Stomach (tissue), 19 donors: ENCODE measurements at places on chromosomes 2 and 18. TPM values are rescaled to one million over a fixed set of nuclear protein-coding genes. Genes with fewer than 3 reads are reported as not detected.

GRCh38 chr2:17309741-17310339, 208.4 kb downstream of the RAD51AP2 start:
- DNase-seq = peak; percentile 40
- no peaks in the 10 kb centered on the region for H3K4me1 ChIP-seq
- no peaks in the 10 kb centered on the region for H3K27me3 ChIP-seq
- H3K36me3 ChIP-seq = no peaks in the 10 kb centered on the region
- no peak overlapping the region for H3K27ac ChIP-seq

The NPPC gene
- polyA plus RNA-seq = 4.0 TPM

- H3K36me3 ChIP-seq = no peaks in the 10 kb centered on the region
- H3K27ac ChIP-seq = peak overlapping the region; percentile 47
- no peaks in the 10 kb centered on the region for H3K4me1 ChIP-seq
- H3K4me3 ChIP-seq = no peak overlapping the region
- peak; percentile 64 for DNase-seq
These were observed 47.0 kb upstream of the RALBP1 start for GRCh38 chr18:9428301-9428706.

GRCh38 chr2:215841175-215841816, 172.1 kb downstream of the MREG start:
- H3K27ac ChIP-seq = no peak overlapping the region
- H3K4me3 ChIP-seq = no peak overlapping the region
- H3K27me3 ChIP-seq = no peaks in the 10 kb centered on the region
- peaks cover 2% of the 10 kb centered on the region for H3K4me1 ChIP-seq
- DNase-seq = no peak

The PAIP2B gene
- polyA plus RNA-seq = 12.1 TPM

The UPP2 gene
- polyA plus RNA-seq = not detected

DNA sequence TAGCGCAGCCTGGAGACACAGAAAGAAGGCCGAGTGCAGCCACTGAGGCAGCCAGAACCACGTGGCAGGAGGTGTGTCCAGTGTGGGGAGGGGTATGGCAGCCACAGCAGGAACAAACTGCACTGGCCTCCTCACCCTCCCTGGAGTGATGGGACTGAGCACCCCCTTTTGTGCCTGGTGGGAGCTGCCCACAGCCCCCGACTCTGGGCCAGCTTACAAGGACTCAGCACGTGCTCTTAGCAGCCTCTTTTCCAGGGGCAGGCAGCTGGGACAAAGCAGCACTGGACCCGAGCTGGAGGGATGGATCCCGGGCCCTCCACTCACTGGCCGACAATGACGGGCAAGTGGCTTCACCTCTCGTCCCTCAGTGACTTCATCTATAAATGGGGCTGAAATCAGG, 5.2 kb upstream of the KLF11 start:
- no peaks in the 10 kb centered on the region for H3K36me3 ChIP-seq
- H3K27me3 ChIP-seq = no peaks in the 10 kb centered on the region
- no peak for DNase-seq
- H3K4me3 ChIP-seq = no peak overlapping the region
- H3K4me1 ChIP-seq = peaks cover 82% of the 10 kb centered on the region
- peak overlapping the region; percentile 6 for H3K27ac ChIP-seq

The LIPG gene
- 2.5 TPM for polyA plus RNA-seq

The IL36G gene
- 1.1 TPM for polyA plus RNA-seq

The C2orf80 gene
- polyA plus RNA-seq = not detected

DNA sequence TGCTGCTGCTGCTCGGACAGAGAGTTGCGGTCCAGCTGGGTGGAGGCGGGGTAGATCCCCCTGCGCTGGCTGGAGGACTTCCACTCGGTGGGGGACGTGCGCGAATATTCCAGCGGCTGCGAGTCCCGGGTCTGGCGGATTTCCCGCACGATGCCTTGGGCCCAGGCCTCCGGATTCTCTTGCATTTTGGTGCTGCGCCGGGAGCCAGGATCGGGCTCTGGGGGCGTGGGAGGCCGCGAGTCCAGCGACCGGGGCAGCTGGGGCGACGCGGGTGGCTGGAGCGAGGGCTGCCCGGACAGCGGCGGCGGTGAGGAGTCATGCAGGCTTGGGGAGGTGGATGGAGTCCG, 4.8 kb downstream of the NT5C1B start:
- H3K4me1 ChIP-seq = no peaks in the 10 kb centered on the region
- no peaks in the 10 kb centered on the region for H3K27me3 ChIP-seq
- H3K4me3 ChIP-seq = no peak overlapping the region
- H3K27ac ChIP-seq = no peak overlapping the region

The SLC16A14 gene
- 0.37 TPM for polyA plus RNA-seq

- no peak overlapping the region for H3K27ac ChIP-seq
- H3K36me3 ChIP-seq = no peaks in the 10 kb centered on the region
- DNase-seq = no peak
- no peak overlapping the region for H3K4me3 ChIP-seq
- no peaks in the 10 kb centered on the region for H3K4me1 ChIP-seq
- H3K27me3 ChIP-seq = no peaks in the 10 kb centered on the region
These were observed 21.3 kb upstream of the BCL2L11 start for GRCh38 chr2:111099402-111099801.

DNA sequence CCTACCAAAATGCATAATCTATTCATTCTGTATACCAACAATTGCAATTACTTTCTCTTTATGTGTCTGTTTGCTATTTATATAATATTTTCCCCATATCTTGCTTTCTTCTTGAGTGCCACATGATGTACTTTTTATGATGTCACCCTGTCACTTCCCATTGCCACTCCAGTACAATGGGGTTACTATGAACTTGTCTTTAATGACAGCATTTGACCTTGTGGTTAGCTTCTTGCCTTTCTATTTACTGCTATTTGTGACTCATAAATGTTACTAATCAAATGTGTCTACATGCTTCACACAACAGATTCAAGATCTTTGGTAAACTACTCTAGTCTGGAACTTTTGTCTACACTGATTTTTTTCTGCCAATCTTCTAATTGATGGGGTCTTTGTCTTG, 486.3 kb downstream of the NR4A2 start:
- H3K4me1 ChIP-seq = no peaks in the 10 kb centered on the region
- H3K27me3 ChIP-seq = no peaks in the 10 kb centered on the region
- no peak overlapping the region for H3K4me3 ChIP-seq
- no peak for DNase-seq
- H3K36me3 ChIP-seq = no peaks in the 10 kb centered on the region

The CYP1B1 gene
- polyA plus RNA-seq = 19.9 TPM

DNA sequence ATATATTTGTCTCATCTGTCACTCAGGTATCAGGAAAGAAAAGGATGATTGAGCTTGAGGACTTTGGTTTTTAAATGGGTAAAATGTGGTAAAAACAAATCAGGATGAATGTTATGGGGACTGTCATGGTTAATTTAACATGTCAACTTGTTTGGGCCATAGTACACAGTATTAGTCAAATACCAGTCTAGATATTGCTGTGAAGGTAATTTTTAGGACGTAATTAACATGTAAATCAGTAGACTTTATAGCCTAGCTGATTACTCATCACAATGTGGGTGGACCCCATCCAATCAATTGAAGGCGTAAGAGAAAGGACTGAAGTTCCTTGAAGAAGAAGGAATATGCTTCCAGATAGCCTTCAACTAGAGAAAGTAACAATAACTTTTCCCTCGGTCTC, 275.7 kb upstream of the ZNF804A start:
- H3K36me3 ChIP-seq = no peaks in the 10 kb centered on the region
- H3K27me3 ChIP-seq = no peaks in the 10 kb centered on the region
- DNase-seq = no peak
- no peak overlapping the region for H3K27ac ChIP-seq

DNA sequence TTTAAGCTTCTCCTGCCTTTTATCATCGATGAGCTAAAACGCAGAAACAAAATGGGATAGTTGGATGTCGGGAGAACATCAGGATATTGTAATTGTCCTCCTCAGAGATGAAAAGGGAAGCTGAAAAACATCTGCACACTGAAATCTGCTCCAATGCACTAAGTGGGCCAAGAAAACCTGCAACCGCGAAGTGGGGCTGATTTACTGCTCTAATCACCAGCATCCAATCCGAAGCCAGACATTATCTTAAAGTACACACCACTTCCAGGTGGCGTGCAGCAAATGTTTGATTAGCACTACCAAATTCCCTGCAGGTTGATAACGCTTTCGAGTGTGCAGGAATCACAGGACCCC, 230.3 kb upstream of the SLC14A2 start:
- DNase-seq = peak; percentile 34
- H3K27me3 ChIP-seq = no peaks in the 10 kb centered on the region
- no peak overlapping the region for H3K27ac ChIP-seq
- H3K4me3 ChIP-seq = no peak overlapping the region
- no peaks in the 10 kb centered on the region for H3K36me3 ChIP-seq

The PARD3B gene
- polyA plus RNA-seq = 7.2 TPM

DNA sequence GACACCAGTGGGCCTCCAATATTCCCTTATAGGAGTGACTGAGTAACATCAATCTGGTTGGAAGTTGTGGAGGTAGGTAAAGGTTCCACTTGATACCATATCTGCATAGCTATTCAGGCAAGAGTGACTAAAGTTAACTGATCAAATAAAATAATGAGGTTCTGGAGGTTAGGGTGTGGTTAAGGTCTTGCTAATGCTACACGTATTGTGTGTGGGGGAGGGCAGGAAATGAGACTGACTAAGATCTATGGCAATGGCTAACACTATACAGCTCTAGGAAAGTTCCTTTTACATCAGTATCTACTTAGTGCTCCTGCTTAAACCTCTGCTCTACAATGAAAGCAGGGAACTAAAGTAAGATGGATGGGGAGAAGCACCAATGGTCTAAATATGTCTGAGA, 149.1 kb upstream of the MGAT5 start:
- peaks cover 5% of the 10 kb centered on the region for H3K4me1 ChIP-seq
- DNase-seq = no peak
- no peaks in the 10 kb centered on the region for H3K36me3 ChIP-seq
- H3K4me3 ChIP-seq = no peak overlapping the region
- H3K27ac ChIP-seq = no peak overlapping the region

DNA sequence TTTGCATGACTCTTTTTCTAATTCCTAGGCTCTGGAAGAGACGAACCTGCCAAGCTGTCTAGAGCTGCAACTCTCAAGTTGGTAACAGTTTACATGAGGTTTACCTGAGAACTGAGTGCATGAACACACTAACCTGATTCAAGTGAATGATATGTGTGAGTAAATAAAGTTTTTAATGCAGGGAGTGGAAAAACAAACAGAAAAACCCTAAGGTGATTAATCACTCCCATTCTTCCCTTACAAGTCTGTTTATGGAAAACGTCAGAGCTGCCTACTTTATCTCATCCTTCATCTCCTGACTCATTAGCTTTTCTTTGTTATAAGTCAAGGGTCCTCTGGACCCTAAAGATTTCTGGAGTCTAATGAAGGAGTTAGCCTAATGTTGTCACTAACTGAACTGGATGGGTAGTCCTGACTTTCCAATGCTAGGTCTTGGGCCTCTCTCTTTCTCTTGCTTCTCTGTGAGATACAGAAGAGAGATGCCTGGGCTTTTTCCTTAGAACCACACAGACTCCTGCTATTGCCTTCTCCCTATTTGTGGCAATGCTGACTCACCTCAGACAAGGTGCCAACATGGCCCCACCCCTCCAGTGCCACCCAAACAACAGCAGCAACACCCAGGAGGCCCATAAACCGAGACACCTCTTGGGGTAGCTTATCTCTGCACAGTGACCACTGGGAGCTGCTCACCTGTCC, 952.4 kb downstream of the EPHA4 start:
- H3K27ac ChIP-seq = no peak overlapping the region
- H3K27me3 ChIP-seq = no peaks in the 10 kb centered on the region
- no peaks in the 10 kb centered on the region for H3K36me3 ChIP-seq
- no peaks in the 10 kb centered on the region for H3K4me1 ChIP-seq

The MOCOS gene
- 2.9 TPM for polyA plus RNA-seq

- no peak overlapping the region for H3K27ac ChIP-seq
- H3K27me3 ChIP-seq = no peaks in the 10 kb centered on the region
- no peaks in the 10 kb centered on the region for H3K36me3 ChIP-seq
- no peaks in the 10 kb centered on the region for H3K4me1 ChIP-seq
These were observed 332.9 kb upstream of the RBMS1 start for GRCh38 chr2:160826496-160826895.

GRCh38 chr2:128196471-128196931, 105.5 kb downstream of the UGGT1 start:
- peak overlapping the region; percentile 71 for H3K27ac ChIP-seq
- peaks cover 11% of the 10 kb centered on the region for H3K36me3 ChIP-seq
- DNase-seq = peak; percentile 81
- peaks cover 30% of the 10 kb centered on the region for H3K4me1 ChIP-seq
- no peaks in the 10 kb centered on the region for H3K27me3 ChIP-seq
- H3K4me3 ChIP-seq = peak overlapping the region; percentile 3

DNA sequence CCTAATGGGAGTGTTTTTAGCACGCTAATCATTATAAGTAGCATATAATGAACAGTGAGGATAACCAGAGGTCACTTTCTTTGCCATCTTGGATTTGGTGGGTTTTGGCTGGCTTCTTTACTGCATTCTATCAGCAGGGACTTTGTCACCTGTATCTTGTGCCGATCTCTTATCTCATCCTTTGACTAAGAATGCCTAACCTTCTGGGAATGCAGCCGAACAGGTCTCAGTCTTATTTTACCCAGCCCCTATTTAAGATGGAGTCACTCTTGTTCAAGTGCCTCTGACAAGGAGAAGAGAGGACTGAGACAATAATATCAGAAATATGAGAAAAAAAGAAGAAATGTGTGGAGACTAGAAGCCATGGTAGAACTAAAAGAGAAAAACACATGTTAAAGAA, 276.4 kb downstream of the TMX3 start:
- H3K27me3 ChIP-seq = no peaks in the 10 kb centered on the region
- no peak overlapping the region for H3K4me3 ChIP-seq
- no peaks in the 10 kb centered on the region for H3K36me3 ChIP-seq
- H3K4me1 ChIP-seq = no peaks in the 10 kb centered on the region
- H3K27ac ChIP-seq = no peak overlapping the region
- DNase-seq = no peak

DNA sequence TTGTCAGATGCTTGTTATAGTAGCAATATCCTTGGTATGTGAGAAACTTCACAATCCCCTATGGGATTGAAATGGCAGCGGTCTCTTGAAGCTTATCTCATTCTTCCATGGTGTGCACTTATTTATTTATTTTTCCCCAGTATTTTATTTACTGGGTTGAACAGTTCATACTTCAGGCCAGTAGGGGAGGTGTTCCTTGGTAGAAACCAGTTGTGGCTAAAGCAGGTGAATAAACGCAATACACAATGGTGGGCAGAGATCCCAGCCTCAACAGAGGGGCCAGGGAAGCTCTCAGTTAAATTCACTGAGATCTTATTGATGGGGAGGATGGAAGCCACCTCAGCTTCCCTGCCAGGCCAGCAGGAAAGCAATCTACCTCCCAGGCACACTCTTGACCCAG, 93.7 kb upstream of the SRD5A2 start:
- no peaks in the 10 kb centered on the region for H3K27me3 ChIP-seq
- DNase-seq = no peak
- H3K4me3 ChIP-seq = no peak overlapping the region

The COLEC11 gene
- polyA plus RNA-seq = 9.9 TPM

The DPP4 gene
- 0.15 TPM for polyA plus RNA-seq

DNA sequence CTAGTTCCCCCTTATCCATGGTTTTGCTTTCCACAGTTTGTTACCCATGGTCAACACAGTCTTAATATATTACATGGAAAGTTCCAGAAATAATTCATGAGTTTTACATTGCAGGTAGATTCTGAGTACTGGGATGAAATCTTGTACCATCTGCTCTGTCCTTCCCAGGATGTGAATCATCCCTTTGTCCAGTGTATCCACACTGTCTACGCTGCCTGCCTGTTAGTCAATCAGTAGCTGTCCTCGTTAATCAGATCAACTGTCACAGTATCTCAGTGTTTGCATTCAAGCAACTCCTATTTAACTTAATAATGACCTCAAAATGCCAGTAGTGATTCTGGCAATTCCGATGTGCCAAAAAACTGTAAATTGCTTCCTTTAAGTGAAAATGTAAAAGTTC, 76.3 kb downstream of the DYNC1I2 start:
- no peak overlapping the region for H3K4me3 ChIP-seq
- DNase-seq = no peak
- H3K36me3 ChIP-seq = peaks cover 42% of the 10 kb centered on the region
- H3K27ac ChIP-seq = no peak overlapping the region

The CAPN10 gene
- polyA plus RNA-seq = 38.0 TPM
